ENCODE measurements at places on chromosomes 6 and 20.

GRCh38 chr6:31194061-31194834 lies 23.8 kb upstream of the POU5F1 start:
- DNase-seq = no peak

DNA sequence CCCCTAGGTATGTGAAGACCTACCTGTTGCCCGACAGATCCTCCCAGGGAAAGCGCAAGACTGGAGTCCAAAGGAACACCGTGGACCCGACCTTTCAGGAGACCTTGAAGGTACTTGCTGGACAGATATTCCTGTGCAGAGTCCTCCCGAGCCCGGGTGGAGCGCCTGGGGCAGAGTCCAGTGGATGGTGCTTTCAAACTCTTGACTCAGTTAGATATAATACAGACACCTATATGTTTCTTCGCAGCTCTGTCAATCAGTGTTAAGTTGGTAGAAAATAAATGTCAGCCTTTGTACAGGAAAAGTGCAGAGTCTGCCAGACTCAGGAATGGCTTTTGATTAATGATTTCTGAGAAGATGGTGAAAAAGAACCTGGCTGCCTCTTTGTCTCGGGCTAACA lies 67.2 kb downstream of the EZR start:
- DNase-seq = no peak

DNA sequence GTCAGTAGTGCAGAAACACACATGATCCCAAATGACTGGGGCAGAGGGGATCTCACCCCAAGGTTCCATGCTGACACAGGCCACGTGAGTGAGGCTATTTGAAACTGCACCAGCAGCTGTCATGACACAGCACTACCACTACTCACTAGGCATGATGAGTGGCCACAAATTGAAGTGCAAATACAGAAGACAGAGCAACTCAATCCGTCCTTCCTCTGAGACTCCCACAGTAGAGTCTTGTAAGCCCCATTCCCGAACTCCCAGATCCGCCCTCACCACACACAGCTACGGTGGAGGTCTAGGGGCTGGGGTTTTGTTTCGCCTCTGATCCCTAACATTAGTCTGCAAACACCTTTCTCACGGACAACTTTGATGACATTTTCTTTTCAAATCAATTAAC lies 113.3 kb upstream of the NUP153 start:
- DNase-seq = no peak

GRCh38 chr6:26473429-26473757 lies 15.6 kb downstream of the BTN2A1 start:
- no peak for DNase-seq

DNA sequence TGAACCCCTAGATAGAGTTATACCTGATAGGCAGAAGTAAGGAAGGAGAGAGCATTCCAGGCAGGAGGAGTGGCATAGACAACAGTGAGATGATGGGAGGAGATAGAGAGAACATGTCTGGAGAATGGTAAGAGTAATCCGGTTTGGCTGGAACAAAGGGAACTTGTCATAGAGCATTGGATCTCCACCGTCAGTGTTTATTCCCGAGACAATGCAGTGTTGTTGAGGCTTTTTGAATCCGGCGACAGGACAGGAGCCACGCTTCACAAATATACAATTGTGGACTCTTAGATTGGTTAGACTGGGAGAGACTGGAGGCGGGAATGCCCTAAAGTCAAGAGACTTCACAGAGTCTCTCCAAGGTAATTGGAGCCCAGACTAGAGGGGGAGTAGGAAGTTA lies 119.8 kb downstream of the ANKS1A start:
- DNase-seq = no peak

- DNase-seq = no peak
Measured at GRCh38 chr6:100202417-100203194, 208.6 kb upstream of the MCHR2 start.

DNA sequence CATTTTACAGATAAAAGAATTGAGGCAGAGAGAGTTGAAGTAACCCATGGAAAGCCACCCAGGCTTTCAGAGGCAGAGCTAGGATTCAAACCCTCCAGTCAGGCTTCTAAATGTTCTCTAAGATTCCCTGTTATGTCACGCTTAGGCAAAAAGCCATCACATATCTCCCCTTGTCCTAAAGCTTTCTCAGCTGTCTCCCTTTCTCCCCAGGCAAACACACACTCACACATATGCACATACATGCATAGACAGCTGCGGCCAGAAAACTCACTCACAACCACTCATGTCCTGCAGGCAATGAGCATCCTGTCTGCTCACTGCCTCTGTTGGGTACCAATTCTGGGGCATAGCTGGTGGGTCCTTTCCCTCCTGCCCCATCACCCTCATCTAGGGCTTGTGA lies 595.9 kb upstream of the CHD6 start:
- no peak for DNase-seq
